ENCODE measurements at places on chromosomes 1 and 21. TPM values are rescaled to one million over a fixed set of nuclear protein-coding genes. Genes with fewer than 3 reads are reported as not detected.

DNA sequence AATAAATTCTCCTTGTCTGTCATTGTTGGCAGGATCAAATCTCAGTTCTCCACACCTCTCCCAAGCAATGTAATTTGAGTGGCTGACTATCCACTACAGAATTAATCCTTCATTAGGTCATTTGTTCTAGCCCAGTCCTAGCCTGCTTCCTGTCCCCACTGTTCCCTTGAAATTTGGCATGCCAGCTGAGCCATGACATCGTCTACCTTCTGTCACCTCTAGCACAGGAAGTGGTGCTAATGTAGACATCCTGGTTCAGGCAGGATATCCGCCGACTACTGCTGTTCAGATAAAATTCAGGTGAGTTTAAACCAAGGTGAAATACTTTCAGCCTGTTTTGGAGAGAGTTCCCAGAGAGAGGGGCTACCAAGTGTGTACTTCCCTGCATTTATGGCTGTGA, 5.9 kb downstream of the CHRM3 start:
- H3K4me1 ChIP-seq: peaks cover 3% of the 10 kb centered on the region
- no peaks in the 10 kb centered on the region for H3K36me3 ChIP-seq
- no peak overlapping the region for H3K4me3 ChIP-seq

The METTL18 gene
- total RNA-seq: 4.1 TPM

The MAGI3 gene
- 15.1 TPM for total RNA-seq

The DIP2A gene
- 33.0 TPM for total RNA-seq

All from astrocyte (in vitro differentiated cells and primary cell).